Thymus (tissue), 14 donors: ENCODE measurements at places on chromosomes 4 and X. TPM values are rescaled to one million over a fixed set of nuclear protein-coding genes. Genes with fewer than 3 reads are reported as not detected.

GRCh38 chr4:142883040-142883832 is 37.1 kb upstream of the INPP4B start:
- DNase-seq = no peak

GRCh38 chrX:13254076-13254785 is 65.6 kb downstream of the ATXN3L start:
- DNase-seq = no peak

DNA sequence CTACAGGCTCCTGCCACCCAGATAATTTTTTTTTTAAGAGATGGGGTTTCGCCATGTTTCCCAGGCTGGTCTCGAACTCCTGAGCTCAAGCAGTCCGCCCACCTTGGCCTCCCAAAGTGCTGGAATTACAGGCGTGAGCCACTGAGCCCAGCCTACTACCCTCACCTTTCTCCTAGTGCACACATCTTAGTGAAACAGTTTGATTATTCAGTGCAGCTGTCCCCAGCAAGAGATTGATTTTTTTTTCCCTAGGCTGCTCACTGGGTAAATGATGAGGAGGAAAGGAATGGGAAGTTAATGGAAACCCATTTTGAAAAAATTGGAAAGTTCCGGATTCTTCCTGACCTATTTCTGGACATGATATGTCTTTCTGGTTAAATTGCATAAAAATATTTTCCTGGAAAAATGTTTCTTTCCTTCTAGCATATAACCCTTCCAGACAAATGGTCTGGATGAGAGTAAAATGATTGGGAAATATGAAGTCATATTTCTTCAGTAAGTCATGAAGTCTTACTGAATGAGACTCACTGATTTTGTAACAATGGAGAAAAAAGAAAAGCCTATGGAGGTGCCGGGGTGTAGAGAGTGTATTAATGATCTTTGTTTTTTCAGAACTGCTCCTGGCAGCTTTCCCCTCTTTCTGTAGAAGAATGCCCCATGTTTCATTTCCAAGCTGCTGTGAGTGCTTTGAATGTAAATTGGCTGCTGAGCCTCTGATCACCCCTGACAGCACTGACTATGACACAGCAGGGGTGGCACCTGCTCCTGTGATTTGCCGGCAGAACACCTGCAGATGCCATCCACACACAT is 19.5 kb upstream of the ZNF41 start:
- no peak for DNase-seq

DNA sequence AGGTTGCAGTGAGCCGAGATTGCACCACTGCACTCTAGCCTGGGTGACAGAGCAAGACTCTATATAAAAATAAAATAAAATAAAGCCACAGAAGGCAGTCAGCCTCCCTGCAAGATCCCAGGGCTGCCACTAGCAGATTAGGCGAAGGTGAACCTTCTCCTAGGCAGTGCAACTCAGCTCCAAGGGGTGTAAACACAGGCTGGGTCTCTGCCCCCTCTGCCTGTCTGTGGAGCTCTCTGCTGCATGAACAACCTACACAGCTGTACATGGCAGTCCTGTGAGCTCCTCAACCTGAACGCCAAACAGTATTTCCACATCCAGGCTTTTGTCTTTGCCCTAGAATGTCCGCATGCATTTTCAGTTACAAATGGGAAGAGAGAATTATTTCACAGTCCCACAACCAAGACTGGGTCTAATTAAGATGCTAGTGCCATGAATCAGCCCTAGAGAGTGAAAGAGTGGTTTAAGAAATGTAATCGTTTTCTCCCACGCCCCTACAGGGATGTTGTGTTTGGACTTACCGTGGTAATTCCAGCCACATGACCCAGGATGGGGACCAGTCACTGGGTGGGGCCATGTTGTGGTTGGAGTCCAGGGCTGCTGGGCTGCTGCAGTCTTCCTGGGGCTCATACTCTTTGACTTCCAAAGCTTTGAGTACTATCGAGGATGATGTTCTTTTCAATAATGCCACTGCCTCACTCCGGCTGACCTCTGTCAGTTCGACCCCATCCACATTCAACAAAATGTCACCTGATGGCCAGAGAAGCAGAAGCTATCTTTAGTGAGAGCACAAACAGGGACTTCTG is 99.0 kb downstream of the FIP1L1 start:
- DNase-seq = no peak

The MAGEB17 gene
- not detected for total RNA-seq

The IL2 gene
- total RNA-seq = 4.2 TPM

DNA sequence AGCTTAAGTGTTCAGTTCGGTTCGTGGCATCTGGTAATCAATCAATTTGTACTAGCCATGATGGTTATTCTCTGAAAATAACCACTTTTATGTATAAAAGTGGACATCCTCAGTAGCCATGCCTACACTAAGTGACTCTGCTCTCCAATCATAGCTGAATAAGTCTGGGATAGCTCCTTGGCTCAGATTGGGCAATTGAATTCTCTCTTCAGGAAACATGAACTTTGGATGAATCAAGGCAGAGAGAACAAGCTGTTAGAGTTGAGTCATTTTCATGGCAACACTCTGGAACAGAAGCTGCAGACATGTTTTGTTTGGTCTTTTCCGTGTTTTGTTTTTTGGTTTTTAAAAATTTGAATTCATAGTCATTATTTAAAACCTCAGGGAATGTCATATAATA is 66.8 kb upstream of the TMEM164 start:
- no peak for DNase-seq

The MMRN1 gene
- total RNA-seq = 5.3 TPM

- no peak for DNase-seq
Measured at GRCh38 chr4:7777017-7777710, 162.5 kb downstream of the AFAP1 start.

DNA sequence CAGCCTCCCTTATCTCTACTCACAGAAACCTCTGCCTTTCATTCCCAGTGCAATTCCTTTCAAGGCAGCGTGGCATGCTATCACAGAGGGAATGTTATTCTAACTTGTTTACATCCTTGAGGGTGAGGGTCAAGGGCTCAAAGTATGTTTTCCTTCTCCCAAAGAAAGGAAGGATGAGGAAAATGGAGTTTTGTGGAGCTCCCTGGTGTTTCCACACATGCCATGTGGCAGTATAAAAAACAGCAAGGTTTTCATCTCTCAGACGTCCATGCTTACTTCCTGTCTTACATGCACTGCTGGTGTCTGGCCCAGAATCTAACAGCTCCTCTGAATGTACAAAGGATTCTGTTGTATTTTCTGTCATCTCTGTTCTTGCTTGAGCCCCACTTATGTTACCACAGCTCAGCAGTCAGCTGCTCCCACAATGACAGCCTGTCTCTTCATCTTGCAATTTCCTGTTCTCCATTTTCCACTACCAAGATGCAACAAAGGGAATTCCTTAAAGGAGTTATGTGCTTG is 128.0 kb downstream of the SNCA start:
- peak; percentile 79 for DNase-seq

The BMPR1B gene
- 12.5 TPM for total RNA-seq

- no peak for DNase-seq
Measured at GRCh38 chr4:137794764-137795254, 262.5 kb upstream of the PCDH18 start.

The SOD3 gene
- total RNA-seq = 3.1 TPM

The AFF2 gene
- total RNA-seq = 27.4 TPM

GRCh38 chrX:46850771-46851170 is 13.9 kb downstream of the RP2 start:
- no peak for DNase-seq

- DNase-seq = no peak
Measured at GRCh38 chr4:105588252-105588651, 35.8 kb downstream of the ARHGEF38 start.

DNA sequence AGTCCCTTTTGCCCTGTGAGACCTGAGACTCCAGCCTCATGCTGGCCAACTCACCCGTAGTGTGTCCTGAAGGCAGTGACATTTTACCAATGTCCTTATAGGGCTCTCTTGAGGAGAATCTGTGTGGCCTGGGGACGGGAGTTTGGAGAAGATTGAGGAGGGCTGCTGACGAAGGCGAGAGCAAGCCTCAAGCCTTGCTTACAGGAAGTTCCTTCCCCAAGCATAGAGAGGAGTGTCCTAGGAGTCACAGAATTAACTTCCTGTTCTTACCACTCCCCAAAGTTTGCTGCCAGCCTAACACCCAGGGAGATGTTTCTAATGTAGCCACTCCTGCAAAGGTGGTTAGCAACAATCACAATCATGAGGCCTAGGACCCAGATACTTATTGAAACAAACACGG is at the start of gene NXF3:
TSS of gene NXF3 (minus strand) at position 202 of the 400 bp plus-strand sequence. CDS start at position 82, 120 bp downstream.
- DNase-seq = no peak

DNA sequence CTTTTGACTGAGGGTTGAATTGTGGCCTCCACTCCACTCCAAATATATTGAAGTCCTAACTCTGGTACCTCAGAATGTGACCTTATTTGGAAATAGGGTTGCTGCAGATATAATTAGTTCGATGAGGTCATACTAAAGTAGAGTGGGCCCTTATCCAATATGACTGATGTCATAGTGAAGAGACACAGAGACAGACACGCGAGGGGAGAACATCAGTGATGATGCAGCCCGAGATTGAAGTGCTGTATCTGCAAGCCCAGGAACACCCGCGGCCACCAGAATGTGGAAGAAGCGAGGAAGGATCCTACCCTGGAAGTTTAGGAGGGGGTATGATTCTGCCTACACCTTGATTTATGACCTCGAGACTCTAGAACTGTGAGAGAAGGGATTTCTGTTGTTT is 279.0 kb downstream of the ANKRD50 start:
- no peak for DNase-seq

DNA sequence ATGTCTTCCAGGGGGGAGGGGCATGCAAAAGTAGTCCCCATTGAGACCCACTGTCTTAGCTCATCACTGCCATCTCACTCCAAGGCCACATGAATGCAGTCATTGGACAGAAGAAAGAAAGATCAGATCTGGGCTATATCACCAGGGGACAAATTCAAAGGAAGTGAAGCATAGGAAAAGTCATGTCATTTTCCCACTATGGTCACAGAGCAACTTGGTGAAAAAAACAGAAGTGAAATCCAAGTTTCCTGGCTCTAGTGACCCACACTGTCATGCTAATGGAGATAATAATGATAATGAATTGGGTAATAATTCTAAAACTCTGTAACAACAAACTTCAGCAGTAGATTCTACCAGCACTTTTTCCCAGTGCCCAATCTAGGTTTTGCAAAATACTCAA is 9.9 kb downstream of the LHFPL1 start:
- DNase-seq = no peak

The NPY2R gene
- 0.05 TPM for total RNA-seq

- DNase-seq = peak; percentile 16
Measured at GRCh38 chrX:149950681-149951080, 12.4 kb upstream of the EOLA2 start.

DNA sequence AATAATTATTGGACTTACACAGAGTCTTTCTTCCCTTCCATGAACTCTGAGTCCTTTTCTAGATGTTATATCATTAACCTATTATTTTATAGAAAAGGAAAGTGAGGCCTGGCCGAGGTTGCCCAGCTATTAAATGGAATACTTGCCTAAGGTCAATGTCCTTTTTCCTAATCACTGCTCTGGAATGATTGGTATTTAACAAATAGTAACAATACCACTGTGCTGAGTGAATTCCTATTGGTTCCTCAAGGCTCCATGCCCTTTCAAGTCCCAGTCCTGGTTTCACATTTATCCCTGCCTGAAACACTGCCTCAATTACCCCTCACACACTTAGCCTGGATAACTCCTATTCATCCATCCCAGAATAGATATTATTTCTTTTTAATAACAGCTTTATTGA is 6.2 kb downstream of the TCEAL9 start:
- DNase-seq = no peak

DNA sequence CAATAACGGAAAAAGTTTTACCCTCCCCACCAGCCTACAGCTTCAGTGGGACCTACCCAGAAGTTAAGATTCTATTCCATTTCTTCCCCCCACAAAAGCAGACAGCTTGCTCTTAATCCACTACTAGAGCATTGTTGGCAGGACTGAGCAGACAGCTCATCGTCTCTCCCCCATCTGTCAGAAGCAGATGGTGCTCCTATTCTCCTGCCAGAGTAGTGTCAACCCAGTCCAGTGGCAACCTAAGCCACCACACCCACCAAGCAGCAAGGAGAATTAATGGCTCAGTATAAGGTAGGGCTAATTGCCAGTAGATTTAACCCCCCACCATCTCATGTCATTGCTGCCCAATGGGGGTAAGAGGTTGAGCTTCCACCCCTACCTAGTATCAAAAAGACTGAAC is 62.0 kb downstream of the AWAT2 start:
- DNase-seq = no peak
